ENCODE measurements at places on chromosomes 1 and 21.
A peak's percentile ranks its signal among the peaks of the same experiment; 100 is the strongest.

DNA sequence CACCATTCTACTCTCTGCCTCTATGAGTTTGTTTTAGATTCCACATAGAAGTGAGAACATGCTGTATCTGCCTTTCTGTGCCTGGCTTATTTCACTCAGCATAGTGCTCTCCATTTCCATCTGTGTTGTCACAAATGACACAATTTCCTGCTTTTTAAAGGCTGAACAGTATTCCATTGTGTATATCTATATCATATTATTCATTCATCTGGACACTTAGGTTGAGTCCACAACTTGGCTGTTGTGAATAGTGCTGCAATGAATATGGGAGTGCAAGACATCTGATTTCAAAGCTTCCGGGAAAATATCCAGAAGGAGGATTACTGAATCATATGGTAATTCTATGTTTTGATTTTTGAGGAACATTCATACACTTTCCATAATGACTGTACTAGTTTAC, 20.1 kb upstream of the DONSON start:
- no peak for DNase-seq
- peak overlapping the region; percentile 8 for H3K27ac ChIP-seq
- H3K36me3 ChIP-seq, result peaks cover 12% of the 10 kb centered on the region
- H3K4me1 ChIP-seq, result peaks cover 4% of the 10 kb centered on the region
- no peaks in the 10 kb centered on the region for H3K27me3 ChIP-seq

GRCh38 chr1:163013826-163014600, 55.1 kb upstream of the RGS4 start:
- H3K4me1 ChIP-seq, result no peaks in the 10 kb centered on the region
- no peaks in the 10 kb centered on the region for H3K36me3 ChIP-seq
- DNase-seq, result no peak
- peaks cover 3% of the 10 kb centered on the region for H3K27me3 ChIP-seq
- H3K4me3 ChIP-seq, result no peak overlapping the region
- no peak overlapping the region for H3K27ac ChIP-seq

- no peaks in the 10 kb centered on the region for H3K27me3 ChIP-seq
- DNase-seq, result no peak
- H3K27ac ChIP-seq, result peak overlapping the region; percentile 23
- H3K4me1 ChIP-seq, result peaks cover 49% of the 10 kb centered on the region
- H3K4me3 ChIP-seq, result no peak overlapping the region
Measured at GRCh38 chr1:223732993-223733798, 20.9 kb downstream of the CAPN2 start.

DNA sequence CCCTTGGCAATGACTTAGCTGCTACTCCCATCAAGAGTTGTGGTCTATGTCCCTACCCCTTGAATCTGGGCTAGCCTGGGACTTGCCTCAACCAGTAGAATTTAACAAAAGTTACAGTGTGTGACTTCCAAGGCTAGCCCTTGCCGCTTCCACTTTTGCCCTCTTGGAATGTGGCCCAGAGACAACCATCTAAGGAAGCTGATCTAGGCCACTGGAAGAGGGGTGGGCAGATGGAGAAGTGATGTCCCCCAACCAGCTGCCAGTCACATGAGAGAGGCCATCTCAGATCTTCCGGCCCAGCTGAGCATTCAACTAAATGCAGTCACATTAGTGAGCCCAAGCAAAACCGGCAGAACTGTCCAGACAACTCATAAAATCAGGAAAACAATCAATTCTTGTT, 115.1 kb downstream of the TOMM20 start:
- no peak overlapping the region for H3K4me3 ChIP-seq
- no peak for DNase-seq
- H3K4me1 ChIP-seq, result peaks cover 16% of the 10 kb centered on the region
- H3K36me3 ChIP-seq, result no peaks in the 10 kb centered on the region
- H3K27me3 ChIP-seq, result no peaks in the 10 kb centered on the region
- H3K27ac ChIP-seq, result no peak overlapping the region

DNA sequence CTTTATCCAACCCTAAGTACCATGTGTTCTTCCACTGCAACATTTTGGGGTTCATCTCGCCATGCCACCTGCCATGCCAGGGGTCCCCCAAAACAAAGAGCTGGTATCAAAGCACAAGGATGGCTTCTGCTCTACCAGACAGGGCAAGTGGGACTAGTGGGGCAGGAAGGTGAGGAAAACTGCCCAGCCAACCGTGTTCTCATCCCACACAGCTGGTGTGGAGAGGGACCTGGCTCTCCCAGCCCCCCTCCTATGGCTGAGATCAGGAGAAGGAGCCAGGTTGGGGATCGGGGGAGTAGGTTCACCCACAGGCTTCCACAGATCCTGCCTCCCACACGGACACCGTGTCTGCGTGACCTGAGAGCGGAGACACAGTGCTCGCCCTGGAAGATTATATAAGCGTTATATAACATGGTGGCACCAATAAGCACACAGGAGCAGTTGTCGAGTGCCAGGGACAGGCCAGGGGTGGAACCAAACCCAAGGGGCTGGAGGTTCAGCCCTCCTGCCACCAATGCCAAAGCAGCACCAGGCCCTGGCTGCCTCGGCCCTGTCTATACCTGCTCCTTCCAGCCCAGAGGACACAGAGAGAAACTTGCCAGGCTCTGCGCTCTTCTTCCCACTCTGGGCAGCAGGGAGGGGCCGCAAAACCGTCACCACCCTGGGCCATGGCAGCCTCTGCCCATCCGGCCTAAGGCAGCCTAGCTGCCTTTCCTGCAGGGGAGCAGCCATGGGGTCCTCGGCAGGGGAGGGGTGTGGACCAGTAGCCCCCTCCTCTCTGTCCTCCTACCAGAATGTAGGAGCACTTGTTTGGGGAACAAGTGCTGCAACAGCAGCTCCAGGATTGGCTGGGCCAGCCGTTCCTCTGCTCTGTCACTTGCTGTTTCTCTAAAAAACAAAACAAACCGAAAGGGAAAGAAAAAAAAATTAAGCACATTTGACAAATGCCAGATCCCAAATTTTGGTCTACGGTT, 43.5 kb downstream of the CD34 start:
- no peaks in the 10 kb centered on the region for H3K27me3 ChIP-seq
- no peak overlapping the region for H3K27ac ChIP-seq
- no peak for DNase-seq
- no peaks in the 10 kb centered on the region for H3K36me3 ChIP-seq

DNA sequence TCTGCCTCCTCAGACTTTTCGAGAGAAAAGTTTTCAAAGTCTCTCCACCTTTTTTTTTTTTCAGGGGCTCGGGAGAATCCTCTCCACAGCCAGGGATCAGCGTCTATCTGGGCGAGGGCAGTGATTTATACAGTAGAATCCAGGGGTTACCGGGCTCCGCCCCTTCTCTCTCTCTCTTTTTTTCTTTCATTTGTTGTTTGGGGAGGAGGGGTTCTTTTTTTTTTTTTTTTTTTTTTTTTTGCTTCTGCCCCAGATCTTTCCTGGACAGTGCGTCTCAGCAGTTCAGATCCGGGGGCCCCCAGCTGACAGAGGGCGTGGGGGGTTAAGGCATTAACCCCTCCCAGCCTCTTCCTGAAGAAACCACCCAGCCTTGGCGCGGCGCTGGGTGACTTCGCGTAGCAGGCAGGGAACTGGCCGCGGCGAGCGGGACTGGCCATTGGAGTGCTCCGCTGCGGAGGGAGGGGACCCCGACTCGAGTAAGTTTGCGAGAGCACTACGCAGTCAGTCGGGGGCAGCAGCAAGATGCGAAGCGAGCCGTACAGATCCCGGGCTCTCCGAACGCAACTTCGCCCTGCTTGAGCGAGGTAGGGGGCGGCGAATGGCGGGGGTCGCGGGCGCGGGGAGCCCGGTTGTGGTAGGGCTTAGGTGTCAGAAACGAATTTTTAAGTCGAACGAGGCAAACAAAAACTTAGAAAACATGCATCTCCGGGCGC, at the start of gene S1PR1:
TSS of gene S1PR1 (plus strand) at position 504 of the 713 bp plus-strand sequence. CDS start 1,966 bp downstream, outside the sequence.
- DNase-seq, result peak; percentile 79
- peak within 1 kb of the TSS; percentile 91 for H3K4me3 ChIP-seq
- peaks cover 4% of the 10 kb centered on the region for H3K36me3 ChIP-seq
- H3K27me3 ChIP-seq, result peaks cover 70% of the 10 kb centered on the region

GRCh38 chr1:33235521-33235920, 20.8 kb upstream of the ZNF362 start:
- H3K27me3 ChIP-seq, result no peaks in the 10 kb centered on the region
- DNase-seq, result no peak
- H3K27ac ChIP-seq, result peak overlapping the region; percentile 17
- H3K4me3 ChIP-seq, result peak overlapping the region; percentile 24
- no peaks in the 10 kb centered on the region for H3K36me3 ChIP-seq

- H3K27ac ChIP-seq, result no peak overlapping the region
- peaks cover 15% of the 10 kb centered on the region for H3K27me3 ChIP-seq
- H3K4me3 ChIP-seq, result no peak overlapping the region
- peaks cover 27% of the 10 kb centered on the region for H3K4me1 ChIP-seq
Measured at GRCh38 chr21:42248783-42249597, 30.1 kb downstream of the ABCG1 start.

DNA sequence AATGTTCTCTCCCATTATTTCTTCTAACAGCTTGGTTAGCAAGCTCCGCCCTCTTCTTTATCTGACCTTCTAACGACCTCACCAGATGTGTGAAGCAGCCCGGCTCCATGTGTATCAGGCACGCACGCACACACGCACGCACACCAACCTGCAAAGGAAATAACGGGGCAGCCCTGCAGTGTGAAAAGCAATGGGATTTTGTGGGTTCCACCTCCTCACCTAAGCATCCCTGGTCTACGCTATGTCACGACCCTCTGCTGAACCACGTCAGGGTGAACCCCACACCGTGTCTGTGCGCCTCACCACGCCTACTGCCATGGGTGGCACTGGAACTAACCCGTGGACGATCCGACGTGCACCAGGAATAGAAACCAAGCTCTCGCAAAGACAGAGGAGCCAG, 10.4 kb downstream of the SSU72 start:
- H3K27ac ChIP-seq, result peak overlapping the region; percentile 7
- no peaks in the 10 kb centered on the region for H3K27me3 ChIP-seq

GRCh38 chr1:24636661-24637357, 6.3 kb upstream of the SRRM1 start:
- H3K27me3 ChIP-seq, result peaks cover 11% of the 10 kb centered on the region
- H3K27ac ChIP-seq, result no peak overlapping the region
- H3K36me3 ChIP-seq, result no peaks in the 10 kb centered on the region
- H3K4me3 ChIP-seq, result no peak overlapping the region

DNA sequence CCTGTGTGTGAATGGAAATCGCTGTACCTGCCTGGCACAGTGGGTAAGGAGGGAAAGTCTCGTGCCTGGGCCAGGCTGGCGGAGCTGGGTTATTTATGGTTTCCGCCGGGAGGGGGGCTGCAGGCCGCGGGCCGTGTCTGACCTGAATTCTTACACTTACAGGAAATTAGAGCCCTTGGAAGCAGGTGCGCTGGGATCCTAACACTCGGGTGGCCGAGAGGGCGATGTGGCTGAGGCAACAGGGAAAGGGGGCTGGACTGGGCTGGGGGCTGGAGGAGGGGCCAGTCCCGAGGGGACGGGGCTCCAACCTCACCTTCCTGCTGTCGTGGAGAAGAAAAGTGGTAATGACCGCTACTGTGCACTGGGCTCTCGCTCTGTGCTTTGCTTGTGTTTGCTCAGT, 109.4 kb upstream of the WNT4 start:
- H3K36me3 ChIP-seq, result no peaks in the 10 kb centered on the region
- H3K27me3 ChIP-seq, result no peaks in the 10 kb centered on the region
- H3K4me3 ChIP-seq, result no peak overlapping the region
- no peak for DNase-seq

GRCh38 chr1:223748405-223748772, 36.0 kb downstream of the CAPN2 start:
- H3K27me3 ChIP-seq, result no peaks in the 10 kb centered on the region
- H3K4me3 ChIP-seq, result peak overlapping the region; percentile 92
- H3K36me3 ChIP-seq, result peaks cover 35% of the 10 kb centered on the region
- H3K4me1 ChIP-seq, result peaks cover 11% of the 10 kb centered on the region

DNA sequence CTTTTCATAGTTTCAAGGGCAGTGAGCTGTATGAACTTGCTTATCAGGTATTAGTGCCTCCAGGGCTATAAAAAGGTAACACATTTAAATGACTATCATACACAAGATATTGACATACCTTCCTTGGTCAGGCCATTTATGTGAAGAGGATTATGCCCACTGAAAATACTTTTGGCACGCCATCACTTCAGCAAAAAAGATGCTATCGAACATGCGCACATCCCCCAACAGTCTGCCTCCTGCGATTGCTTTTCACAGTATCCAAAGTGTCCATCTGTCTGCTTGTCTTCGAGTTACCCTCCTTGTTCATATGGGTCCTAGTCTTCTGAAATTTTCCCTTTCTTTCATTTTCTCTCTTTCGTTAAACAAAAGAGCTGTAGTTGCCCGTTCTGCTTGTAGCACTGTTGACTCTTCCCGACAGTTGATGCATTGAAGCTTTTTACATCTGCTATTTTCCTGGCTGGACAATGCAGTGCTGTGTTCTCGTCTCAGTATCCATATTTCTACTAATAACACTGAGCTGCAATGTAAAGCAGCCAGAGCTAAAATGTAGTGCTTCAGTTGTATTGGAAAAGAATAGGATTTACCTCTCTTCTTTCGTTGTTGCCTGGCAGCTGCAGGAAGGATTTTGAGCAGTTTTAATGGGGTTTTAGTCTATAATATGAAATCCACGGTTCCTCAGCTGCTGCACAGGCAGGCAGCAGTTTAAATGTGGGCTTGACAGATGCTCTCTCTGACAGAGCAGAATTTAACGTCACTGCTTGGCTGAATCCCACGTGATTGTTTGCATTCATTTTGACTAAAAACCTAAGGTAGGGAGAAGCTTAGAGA, at the start of gene B3GALT2:
TSS of gene B3GALT2 (minus strand) at position 713 of the 831 bp plus-strand sequence. CDS start 5,051 bp downstream, outside the sequence.
- peaks cover 34% of the 10 kb centered on the region for H3K4me1 ChIP-seq
- H3K4me3 ChIP-seq, result peak within 1 kb of the TSS; percentile 83
- H3K36me3 ChIP-seq, result peaks cover 9% of the 10 kb centered on the region

DNA sequence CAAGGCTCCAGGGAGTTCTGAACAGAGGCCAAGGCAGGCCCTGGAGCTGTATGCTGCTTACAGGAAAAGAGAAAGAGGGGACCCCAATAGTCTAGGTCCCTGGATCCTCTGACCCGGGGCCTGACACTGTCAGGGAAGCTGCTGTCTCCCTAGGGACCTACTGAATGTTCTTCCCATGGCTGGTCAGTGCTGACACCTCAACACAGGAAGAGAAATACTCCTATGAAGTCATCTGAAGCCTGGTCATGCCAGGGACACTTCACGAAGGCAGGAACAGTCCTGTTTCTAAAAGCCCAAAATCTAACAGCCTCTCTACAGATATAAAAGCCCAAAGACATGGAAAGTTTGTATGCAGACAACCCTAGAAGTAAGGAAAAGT, 1.7 kb upstream of the LAD1 start:
- no peak for DNase-seq
- H3K36me3 ChIP-seq, result peaks cover 6% of the 10 kb centered on the region
- H3K4me1 ChIP-seq, result peaks cover 22% of the 10 kb centered on the region
- H3K27ac ChIP-seq, result no peak overlapping the region

DNA sequence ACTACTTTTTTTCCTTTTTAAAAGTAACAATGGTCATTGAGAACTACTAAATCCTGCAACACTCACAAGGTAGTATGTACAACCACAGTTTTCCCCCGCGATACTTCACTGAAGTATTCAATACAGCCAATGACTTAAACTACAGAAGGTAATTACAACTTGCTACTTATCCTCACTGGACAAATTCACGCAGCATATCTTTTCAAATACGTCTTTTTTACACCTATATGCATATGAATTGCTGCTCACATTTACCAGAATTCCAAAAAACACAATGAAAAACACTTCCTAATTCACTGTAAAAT, 12.4 kb downstream of the NRIP1 start:
- H3K27ac ChIP-seq, result no peak overlapping the region
- peaks cover 5% of the 10 kb centered on the region for H3K36me3 ChIP-seq
- no peaks in the 10 kb centered on the region for H3K27me3 ChIP-seq
- peaks cover 64% of the 10 kb centered on the region for H3K4me1 ChIP-seq
- peak overlapping the region; percentile 35 for H3K4me3 ChIP-seq

Data from type B pancreatic cell (in vitro differentiated cells).